T-helper 17 cell (primary cell): ENCODE measurements at places on chromosomes 6 and 20.

- no peak for DNase-seq
Measured at GRCh38 chr6:156555116-156555515, 222.1 kb upstream of the ARID1B start.

DNA sequence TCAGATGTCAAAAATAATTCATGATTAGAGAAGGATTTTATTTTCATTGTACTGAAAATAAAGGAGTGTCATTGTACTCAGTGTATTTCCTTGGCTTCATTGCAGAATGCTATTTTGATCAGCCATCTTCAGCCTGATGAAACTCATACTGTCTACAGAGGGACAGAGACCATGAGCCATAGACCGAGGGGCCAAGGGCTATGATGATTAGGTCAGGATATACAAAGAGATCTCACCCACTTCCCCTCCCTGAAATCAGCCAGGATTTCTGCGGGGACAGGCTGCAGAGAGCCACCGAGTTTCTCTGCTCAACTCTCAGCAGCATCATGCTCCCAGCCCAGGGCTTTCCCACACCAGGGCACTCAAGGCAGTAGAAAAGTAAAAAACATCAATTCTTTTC, 47.0 kb downstream of the ALDH8A1 start:
- DNase-seq, result no peak

- DNase-seq, result no peak
Measured at GRCh38 chr6:13165502-13166172, 162.7 kb downstream of the TBC1D7 start.

GRCh38 chr6:13485303-13485702, 2.1 kb downstream of the GFOD1 start:
- no peak for DNase-seq

GRCh38 chr6:26017632-26017966, 55.0 kb downstream of the TRIM38 start:
- DNase-seq, result peak; percentile 59

DNA sequence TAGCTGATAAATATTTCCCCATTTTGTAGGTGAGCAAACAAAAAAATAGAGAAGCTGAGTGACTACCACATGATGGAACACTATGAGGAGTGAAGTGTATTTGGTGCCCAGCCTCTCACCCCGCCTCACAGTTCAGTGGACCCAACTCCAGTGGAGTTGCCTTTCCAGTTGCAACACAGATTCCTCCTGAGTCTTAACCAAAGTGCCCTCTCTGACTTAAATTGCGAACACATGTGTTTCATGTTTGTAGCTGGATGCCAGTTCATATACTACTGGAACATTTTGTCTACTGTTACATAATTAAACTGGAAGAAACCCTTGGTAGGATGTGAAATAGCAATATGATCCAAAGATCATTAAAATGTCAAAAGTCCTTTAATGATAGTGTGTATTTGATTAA, 448.9 kb downstream of the COL12A1 start:
- DNase-seq, result no peak

- DNase-seq, result no peak
Measured at GRCh38 chr20:58196402-58197184, 31.9 kb downstream of the ANKRD60 start.

DNA sequence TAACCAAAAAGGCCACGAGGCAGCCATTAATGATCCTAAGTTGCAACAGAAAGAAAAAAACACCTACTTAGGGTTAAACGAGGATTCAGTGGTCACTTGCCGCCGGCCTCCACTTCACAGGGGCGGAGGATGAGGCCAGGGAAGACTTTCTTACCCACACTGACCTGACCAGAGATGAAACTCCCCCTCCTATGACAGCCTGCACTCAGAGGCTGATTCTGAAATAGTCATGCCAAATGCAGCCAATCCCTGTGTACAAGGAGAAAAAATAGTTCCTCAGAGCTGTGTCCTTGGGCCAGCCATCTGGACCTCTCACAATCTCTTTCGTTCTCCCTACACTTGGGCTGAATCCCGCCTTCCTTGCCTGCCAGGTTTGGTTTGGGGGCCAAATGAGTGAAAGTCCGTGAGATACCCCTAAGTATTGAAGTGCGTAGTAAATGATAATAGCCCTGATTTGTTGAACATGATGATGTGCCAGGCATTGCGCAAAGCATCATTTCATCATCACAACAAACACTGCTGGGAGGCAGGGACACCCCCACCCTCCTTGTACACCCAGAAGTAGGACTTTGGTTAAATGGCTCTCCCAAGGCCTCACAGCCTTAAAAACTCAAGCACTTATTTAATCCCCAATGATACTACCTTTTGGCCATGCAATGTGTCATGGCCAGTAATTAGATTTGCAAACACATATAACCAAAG, 3.2 kb upstream of the IRF4 start:
- no peak for DNase-seq

- DNase-seq, result no peak
Measured at GRCh38 chr6:170006900-170007467, 255.6 kb downstream of the ERMARD start.

GRCh38 chr6:124881898-124882578, 80.2 kb upstream of the RNF217 start:
- DNase-seq, result no peak
